Epithelial cell of prostate (primary cell): ENCODE measurements at places on chromosomes 13 and 19.

DNA sequence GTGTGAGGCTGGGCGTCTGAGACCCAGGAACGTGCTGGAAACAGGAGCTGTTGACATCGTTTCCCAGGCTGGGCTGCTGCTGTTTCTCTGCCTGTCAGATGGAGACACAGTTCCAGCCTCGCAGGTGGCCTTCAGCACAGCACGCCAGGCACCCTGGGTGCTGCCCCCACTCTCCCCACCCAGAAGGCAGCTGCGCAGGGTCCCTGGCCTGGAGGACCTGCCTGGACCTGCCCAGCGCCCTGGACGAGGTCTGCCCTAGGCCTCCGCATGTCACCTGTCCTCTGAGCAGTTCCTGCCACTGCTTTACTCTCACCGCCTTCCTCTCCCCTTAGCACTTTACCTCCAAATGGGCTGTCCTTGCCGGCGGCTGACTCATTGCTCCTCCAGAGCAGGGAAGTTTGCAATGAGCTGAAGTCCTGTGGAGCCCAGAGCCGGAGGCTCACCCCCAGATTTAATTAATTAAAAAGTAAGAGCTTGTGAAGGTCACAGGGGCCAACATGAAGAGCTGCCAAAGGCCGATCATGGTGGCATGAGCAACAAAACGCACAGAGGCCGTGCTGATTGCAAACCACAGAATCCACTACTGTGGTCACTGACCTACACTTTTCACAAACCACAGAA lies 32.2 kb downstream of the C13orf46 start:
- no peak for DNase-seq

DNA sequence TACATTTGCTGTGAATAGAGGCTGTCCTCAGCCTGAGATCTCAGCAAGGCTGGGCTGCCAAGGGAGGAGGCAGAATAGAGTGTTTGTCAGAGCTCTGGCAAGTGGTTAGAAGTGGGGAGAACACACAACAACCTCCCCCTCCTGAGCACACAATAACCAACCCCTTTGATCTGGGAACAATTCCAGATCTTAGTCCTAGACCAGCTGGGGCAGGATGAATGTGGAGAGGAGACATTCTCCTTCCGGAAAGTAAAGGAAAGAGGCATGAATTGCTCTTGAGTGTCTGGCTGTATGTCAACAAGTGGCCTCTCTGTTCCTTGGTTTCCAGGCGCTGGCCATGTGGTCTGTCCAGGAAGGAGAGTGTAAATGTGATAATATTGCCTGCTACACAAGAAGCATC lies 114.9 kb upstream of the TMTC4 start:
- no peak for DNase-seq

GRCh38 chr19:46368116-46368515 lies 21.2 kb downstream of the PPP5C start:
- DNase-seq, result no peak

GRCh38 chr13:72462166-72462565 lies 265.3 kb downstream of the MZT1 start:
- DNase-seq, result no peak

- no peak for DNase-seq
Observed at GRCh38 chr13:98526182-98526512, 50.8 kb downstream of the STK24 start.

DNA sequence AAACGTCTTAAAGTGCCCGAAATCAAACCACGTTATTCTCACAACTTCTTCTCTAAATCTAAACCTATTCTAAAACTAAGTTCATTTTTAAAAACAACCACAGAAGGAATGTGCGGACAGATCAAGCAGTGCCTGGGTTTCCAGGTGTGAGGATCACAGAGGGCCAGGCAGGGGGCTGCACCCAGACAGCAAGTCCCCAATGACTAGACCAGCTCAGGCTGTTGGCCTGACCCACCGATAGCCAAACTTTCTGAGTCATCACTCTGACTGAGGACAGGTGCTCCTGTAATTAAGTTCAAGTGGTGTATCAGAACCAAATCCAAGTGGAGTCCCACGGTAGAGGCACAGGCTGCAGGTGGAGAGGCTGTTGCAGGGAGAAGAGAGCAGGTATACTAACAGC lies 37.6 kb upstream of the EPHX3 start:
- DNase-seq, result no peak

- no peak for DNase-seq
Observed at GRCh38 chr13:36430247-36431203, 1.8 kb upstream of the CCNA1 start.

- DNase-seq, result no peak
Observed at GRCh38 chr13:32737679-32738078, 151.4 kb downstream of the PDS5B start.

- no peak for DNase-seq
Observed at GRCh38 chr13:113620036-113620796, 35.7 kb downstream of the TFDP1 start.

- no peak for DNase-seq
Observed at GRCh38 chr13:99662678-99663077, 161.4 kb downstream of the TM9SF2 start.

DNA sequence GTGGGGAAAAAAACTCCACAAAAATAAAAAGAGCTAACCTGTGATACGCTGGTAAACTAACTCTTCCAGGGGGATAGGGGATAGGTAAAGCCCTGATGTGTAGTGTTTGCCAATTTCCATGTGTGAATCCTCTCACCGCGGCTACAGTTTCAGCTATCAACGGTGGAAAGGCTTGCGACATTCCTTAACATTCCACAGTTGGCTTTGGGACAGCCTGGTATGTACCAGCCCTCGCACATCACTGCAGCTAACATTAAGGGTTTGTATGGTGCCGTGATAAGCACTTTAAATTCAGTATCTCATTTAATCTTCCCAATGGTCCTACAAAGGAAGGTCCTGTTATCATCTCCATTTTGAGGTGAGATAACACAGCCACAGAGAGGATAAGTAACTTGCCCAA lies 112.4 kb downstream of the KATNAL1 start:
- DNase-seq, result no peak

- no peak for DNase-seq
Observed at GRCh38 chr13:96544957-96545356, 449.3 kb downstream of the OXGR1 start.

- peak; percentile 90 for DNase-seq
Observed at GRCh38 chr13:50224534-50224933, 209.3 kb downstream of the KCNRG start.

DNA sequence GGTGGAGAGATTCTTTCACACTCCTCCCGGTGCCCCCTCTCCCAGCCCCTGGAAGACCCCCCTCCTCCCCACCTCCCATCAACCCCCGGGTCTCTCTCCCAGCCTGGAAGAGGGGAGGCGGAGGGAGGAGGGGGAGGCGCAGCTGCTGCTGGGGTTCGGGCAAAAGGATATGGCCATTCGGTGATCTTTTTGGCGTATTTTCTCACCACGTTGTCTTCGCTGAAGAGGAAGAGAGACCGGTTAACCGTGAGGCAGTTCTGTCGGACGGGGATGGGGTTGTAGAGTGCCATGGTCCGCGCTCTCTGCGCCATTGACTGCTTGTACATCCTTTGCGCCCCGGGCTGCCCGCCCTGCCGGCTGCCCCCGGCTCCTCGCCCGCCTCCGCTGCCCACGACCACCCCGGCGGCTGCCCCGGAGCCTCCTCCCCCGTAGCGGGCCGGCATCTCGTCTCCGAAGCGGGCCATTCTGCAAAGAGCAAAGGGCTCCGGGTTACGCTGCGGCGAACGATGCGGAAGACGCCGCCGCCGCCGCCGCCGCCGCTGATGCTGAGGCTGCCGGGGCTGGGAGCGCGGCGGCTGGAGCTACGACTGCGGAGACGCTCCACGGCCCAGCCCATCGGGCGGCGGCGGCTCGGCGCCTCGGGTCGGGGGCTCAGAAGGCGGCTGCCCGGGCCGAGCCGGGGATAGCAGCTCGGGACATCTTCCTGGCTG lies 363 bp downstream of the CACNA1A start:
- DNase-seq, result no peak

DNA sequence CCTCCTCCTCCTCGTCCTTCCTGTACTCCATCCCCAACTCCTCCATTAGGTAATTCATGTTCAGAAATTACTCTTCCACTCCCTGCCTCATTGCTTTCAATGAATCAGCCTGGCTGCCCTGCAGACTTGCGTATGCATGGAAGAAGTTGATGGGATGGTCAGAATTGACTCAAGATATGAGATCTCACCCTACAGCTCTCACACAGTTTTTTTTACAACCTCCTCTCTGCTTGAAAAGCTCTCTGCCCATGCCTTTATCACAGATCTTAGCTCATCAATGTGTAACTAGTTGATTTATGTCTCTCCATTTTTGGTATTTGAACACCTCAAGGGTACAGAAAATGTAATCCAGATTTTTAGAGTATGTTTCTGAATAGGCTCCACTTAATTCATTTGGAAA lies 506.9 kb downstream of the TBC1D4 start:
- no peak for DNase-seq

DNA sequence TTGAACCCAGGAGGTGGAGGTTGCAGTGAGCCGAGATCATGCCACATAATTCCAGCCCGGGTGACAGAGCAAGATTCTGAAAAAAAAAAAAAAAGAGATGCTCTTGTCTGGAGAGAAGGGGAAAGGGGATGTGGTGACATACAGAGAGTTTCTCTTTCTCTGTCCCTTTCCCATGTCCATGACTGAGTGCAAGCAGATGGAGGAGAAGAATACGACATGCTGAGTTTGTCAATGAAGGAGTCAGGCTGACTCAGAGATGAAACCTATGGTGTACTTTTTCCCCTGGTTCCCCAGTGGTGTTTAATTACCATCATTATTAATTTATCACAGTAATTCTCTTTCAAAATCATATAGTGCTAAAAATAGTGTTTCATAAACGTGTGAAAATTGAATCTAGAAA lies 448.8 kb downstream of the FOXO1 start:
- DNase-seq, result no peak

GRCh38 chr13:93413972-93414717 lies 187.5 kb downstream of the GPC6 start:
- DNase-seq, result no peak

DNA sequence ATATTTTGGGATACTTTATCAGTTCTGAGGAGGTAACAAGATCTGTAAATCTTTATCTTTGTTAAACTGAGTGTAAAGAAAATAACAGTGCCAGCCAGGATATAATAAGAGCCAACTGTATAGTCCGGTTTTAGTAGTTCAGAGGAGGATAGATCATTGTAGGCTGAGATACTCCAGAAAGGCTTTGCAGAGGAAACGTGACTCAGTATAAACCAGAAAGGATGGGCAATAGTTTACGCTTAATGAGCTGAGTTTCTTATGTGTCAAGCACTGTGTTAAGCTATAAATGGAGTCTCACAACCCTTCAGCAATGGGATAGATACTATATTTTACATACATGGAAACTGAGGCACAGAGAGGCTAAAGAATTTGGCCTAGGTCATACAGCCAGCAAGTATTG lies 3.8 kb downstream of the RFXAP start:
- no peak for DNase-seq

- DNase-seq, result no peak
Observed at GRCh38 chr19:30222428-30222873, 149.7 kb upstream of the ZNF536 start.

DNA sequence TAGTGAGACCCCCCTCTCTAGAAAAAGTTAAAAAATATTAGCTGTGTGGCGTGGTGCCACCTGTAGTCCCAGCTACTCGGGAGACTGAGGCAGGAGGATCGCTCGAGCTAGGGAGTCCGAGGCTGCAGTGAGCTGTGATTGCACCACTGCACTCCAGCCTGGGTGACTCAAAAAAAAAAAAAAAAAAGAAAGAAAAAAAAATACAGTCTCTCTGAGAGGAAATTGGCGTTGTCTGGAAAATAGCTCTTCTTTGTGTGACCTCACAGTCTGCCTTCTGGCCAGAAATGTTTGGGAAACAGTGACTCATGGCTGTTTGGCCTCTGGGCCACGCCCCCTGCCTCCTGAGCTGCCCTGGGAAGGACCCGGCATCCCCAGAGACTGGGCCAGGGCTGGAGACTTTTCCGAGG lies 10.7 kb downstream of the MARCHF2 start:
- DNase-seq, result peak; percentile 63

DNA sequence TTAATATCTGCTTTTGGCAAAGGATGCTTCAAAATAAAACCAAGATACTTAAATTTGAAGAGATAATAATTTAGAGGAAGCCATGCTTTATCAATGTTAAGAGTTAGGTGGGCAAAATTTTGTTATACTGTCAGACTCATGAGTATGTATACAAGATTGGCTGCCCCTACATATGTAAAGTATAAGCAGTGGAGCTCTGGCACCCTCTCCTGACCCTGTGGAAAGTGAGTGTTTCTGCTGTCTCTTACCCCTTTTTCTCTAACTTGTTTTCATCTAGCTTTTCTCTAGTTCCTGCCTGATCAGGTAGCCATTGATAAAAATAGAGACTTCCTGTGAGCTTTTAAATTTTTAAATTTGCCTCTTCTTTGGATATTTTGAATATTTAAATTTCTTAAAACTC lies 710.9 kb upstream of the SPRY2 start:
- DNase-seq, result no peak
